Peyer's patch (tissue), 4 donors: ENCODE measurements at places on chromosomes 1 and 21. TPM values are rescaled to one million over a fixed set of nuclear protein-coding genes. Genes with fewer than 3 reads are reported as not detected.

DNA sequence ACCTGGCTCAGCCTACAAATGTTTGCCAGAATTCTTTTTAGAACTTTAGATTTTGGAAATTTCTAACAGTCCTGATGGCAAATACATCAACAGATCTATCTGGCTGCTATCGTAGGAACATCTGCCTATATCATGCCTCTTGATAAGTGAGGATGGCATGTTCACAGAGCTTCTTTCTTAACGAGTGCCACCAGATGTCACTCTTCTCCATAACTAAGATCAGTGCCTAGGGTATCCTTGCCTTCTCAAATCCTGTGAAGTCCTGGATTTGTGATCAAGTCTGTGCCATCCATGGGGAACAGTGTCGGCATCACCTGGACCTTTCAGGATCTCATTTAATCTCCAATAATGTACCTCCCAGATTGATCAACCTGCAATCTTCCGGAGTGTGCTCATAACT is 36.5 kb upstream of the CD5L start:
- H3K4me3 ChIP-seq: no peak overlapping the region
- DNase-seq: no peak
- H3K27ac ChIP-seq: no peak overlapping the region
- H3K4me1 ChIP-seq: no peaks in the 10 kb centered on the region

DNA sequence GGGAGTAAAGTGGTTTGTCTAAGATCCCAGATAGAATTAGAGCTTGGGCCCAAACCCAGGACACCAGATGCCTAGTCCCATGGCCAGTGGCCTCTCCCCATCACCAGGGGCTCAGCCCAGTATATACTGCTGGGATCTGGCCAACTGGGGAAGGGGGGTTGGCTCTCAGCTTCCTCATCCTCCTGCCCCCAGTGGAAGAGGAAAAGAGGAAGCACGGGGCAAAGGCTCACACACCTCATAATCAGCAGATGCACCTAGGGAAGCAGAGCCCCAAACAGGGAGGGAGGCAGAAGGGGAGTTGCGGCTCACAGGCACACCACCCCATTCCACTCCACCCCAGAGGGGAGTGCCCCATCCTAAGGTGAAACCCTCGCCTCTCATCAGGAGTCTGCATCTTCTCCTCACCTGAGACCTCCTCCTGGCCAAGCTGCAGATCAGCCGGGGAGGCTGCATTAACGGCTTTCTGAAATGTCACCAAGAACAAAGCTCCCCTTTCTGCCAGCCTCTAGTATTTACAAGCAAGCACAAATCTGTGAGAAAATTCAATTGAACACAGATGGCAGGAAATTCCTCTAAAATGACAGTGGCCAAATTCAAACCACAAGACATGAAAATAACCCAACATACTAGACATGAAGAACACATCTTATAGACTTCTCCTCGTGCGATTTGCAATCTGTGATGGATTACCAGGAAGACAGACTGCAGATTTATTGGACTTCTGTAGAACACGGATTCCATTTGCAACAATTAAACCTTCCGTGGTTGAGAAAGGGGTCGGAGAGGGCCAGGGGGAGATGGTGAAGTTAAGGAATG is 82.8 kb downstream of the GLIS1 start:
- no peaks in the 10 kb centered on the region for H3K36me3 ChIP-seq
- no peaks in the 10 kb centered on the region for H3K4me1 ChIP-seq
- no peak overlapping the region for H3K4me3 ChIP-seq
- no peak overlapping the region for H3K27ac ChIP-seq

DNA sequence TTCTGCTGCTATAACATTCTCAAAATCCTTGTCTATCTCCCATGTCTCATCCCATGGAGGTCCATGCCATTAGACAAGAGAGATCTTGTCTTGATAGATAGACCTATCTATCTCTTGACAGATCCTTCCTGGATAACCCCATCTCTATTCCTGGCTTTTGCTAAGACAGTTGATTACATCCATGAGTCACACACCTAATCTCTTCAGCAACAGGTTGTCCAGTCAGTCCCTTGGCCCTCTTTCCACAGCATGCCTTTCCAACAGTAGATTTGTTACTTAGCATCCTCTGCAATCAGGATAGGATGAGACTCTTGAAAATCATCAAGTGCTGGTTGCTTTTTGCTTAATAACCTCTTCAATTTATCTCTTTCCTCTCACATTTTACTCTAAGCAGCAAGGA is 46.6 kb downstream of the TRMT1L start:
- H3K36me3 ChIP-seq: no peaks in the 10 kb centered on the region
- DNase-seq: no peak
- H3K4me3 ChIP-seq: no peak overlapping the region
- H3K27me3 ChIP-seq: no peaks in the 10 kb centered on the region
- H3K27ac ChIP-seq: no peak overlapping the region

Gene LEFTY2
- total RNA-seq: not detected

Gene NCF2
- 1.9 TPM for total RNA-seq

Gene MRPL55
- 82.2 TPM for total RNA-seq

Gene PROX1
- 26.4 TPM for total RNA-seq

Gene NECTIN4
- 2.5 TPM for total RNA-seq
